ENCODE measurements at places on chromosomes 12 and 14.

DNA sequence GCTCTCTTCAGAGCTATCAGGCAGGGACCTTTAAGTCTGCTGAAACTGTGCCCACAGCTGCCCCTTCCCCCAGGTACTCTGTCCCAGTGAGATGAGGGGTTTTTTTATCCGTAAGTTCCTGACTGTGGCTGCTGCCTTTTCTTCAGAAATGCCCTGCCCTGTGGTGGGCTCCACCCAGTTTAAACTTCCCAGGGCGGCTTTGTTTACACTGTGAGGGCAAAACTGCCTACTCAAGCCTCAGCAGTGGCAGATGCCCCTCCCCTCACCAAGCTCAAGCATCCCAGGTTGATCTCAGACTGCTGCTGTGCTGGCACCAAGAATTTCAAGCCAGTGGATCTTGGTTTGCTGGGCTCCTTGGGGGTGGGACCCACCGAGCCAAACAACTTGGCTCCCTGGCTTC is 46.9 kb upstream of the SLC16A7 start:
- peak; percentile 17 for DNase-seq
- no peaks in the 10 kb centered on the region for H3K27me3 ChIP-seq
- no peaks in the 10 kb centered on the region for H3K36me3 ChIP-seq

DNA sequence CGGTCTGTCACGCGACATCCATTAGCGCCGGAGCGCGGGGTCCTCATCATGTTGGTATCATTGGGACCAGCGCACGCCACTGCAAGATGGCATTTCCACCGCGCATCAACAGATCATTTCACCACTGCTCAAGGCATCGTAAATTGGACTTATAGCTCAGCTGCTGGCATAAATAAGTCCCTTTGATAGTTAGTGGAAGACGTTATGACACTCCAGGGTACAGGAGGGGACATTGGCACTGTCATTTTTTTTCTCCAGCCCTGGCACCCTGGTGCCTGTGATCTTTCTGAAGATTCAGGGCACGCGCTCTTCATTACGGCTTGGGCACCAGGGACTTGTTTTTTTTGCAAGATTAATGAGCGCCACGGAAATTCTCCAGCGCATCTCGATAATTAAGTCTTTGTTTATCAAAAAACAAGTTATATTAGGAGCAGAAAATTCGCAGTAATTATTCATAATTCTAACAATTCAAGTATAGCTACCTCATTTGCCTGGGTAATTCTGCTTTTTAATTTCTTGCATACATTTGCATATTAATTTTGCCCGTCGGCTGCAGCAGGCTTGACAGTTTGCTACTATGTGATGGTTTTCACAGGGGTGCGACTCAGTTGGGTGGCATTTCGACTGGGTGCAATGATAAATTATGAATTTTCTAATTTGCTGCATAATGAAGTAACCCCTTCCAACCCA is 167.7 kb downstream of the VRK1 start:
- H3K27me3 ChIP-seq = no peaks in the 10 kb centered on the region
- DNase-seq = no peak
- no peak overlapping the region for H3K27ac ChIP-seq
- no peaks in the 10 kb centered on the region for H3K36me3 ChIP-seq
- no peaks in the 10 kb centered on the region for H3K4me1 ChIP-seq

- no peak overlapping the region for H3K27ac ChIP-seq
- no peak for DNase-seq
- no peaks in the 10 kb centered on the region for H3K4me1 ChIP-seq
These were observed 308.2 kb upstream of the AMIGO2 start for GRCh38 chr12:47387994-47388393.

DNA sequence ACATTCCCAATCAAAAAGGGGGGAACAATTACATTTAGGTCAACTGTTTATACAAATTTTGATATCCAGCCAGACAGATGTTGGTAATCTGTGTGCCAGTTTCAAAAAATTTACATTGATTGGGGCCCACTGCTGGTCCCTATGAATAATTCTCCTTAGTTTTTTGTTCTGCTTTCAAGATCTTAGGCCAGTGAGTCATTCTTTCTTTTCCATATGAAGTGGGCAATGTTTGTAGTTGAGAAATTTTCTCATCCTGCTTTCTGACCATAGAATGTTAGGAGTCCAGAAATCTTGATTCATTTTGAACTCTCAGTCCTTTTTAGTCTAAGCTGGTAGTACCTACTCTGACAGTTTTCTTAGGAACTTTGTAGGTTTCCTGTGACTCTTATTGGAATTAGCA is 244.3 kb downstream of the DIO2 start:
- H3K4me3 ChIP-seq = no peak overlapping the region
- DNase-seq = no peak
- H3K27ac ChIP-seq = no peak overlapping the region

GRCh38 chr14:24938593-24938992 is 111.4 kb downstream of the STXBP6 start:
- H3K27ac ChIP-seq = no peak overlapping the region
- no peak for DNase-seq
- peaks cover 2% of the 10 kb centered on the region for H3K4me1 ChIP-seq
- no peak overlapping the region for H3K4me3 ChIP-seq
- no peaks in the 10 kb centered on the region for H3K36me3 ChIP-seq
- H3K27me3 ChIP-seq = no peaks in the 10 kb centered on the region

DNA sequence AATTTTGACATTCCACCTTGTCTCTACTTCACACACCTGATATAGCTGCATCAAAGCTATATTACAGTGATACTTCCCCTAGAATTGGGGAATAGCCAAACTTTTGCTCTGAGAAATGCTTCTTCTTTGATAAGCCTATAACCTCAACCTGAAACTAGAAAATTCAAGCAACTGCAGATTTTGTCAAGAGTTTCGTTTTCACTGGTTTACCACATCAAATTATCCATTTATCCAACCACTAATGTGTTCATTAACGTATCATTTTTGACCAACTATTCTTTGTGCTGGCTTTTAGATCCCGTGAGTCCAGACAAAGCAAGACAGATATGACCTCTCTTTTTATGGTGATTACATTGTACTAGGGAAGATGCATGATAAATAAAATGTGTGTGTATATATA is 13.5 kb upstream of the TAS2R46 start:
- H3K36me3 ChIP-seq = no peaks in the 10 kb centered on the region
- H3K4me1 ChIP-seq = no peaks in the 10 kb centered on the region
- no peak overlapping the region for H3K4me3 ChIP-seq
- H3K27me3 ChIP-seq = no peaks in the 10 kb centered on the region
- DNase-seq = no peak

DNA sequence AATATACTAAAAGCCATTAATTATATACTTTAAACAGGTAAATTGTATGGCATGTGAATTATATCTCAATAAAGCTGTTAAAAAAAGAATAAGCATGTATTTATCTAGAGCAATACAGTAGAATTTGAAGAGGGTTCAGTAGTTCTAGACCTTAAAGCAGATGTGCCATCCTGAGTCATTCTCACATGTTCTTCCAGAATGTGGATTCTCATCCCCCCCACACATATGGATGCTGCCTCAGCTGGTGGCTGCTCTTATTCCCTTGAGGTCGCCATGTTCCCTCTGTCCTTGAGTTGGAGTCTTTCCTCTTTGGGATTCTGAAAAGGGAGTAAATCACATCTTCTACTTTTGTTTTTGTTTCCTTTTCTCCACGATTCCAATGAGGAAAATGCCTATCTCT is 321.3 kb downstream of the AEBP2 start:
- H3K4me3 ChIP-seq = no peak overlapping the region
- H3K4me1 ChIP-seq = no peaks in the 10 kb centered on the region
- no peak overlapping the region for H3K27ac ChIP-seq
- no peaks in the 10 kb centered on the region for H3K36me3 ChIP-seq

- no peak for DNase-seq
- peaks cover 13% of the 10 kb centered on the region for H3K36me3 ChIP-seq
- H3K27ac ChIP-seq = no peak overlapping the region
- no peaks in the 10 kb centered on the region for H3K27me3 ChIP-seq
These were observed 27.5 kb downstream of the ZC2HC1C start for GRCh38 chr14:75096959-75097358.

Measured in small intestine (tissue), 16 donors.